CD4-positive, alpha-beta T cell treated with Interleukin-15 for 4 hours (primary cell): ENCODE measurements at places on chromosomes 16 and 17.

DNA sequence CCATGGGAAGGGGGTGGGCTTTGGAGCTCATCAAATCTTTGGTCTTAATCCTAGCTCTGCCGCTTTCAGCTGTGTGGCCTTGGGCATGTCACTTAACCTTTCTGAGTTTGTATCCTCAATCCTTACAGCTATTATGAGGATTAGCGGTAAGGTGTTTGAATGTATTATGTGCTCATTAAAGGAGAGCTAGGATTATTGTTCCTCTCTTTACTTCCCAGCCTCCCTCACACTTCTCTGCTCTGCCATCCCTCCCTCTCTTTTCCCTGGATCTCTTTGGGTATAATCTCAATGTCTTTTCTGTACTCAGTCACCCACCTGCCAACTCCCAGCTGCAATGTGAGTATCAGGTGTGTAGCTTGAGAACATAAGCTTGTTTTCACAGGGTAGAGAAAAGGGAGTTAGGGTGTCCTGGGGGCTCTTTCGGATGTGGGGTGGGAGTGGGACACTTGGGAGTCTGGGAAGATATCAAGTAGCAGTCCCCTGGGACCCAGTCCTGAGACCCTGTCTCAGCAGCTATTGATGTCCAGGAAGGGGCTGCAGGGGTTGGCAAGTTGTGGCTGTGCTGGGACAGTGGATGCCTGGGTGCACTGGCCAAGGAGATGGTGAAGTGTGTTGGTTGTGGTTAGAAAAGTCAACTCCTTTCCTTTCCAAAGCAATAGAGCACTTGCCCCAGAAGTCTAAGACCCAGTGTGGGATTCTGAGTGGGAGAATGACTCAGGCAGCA, 1.8 kb downstream of the EFNB3 start:
- no peak for DNase-seq

- no peak for DNase-seq
Observed at GRCh38 chr17:2120586-2121335, 65.9 kb downstream of the HIC1 start.

- no peak for DNase-seq
Observed at GRCh38 chr16:17404941-17405689, 65.6 kb downstream of the XYLT1 start.

DNA sequence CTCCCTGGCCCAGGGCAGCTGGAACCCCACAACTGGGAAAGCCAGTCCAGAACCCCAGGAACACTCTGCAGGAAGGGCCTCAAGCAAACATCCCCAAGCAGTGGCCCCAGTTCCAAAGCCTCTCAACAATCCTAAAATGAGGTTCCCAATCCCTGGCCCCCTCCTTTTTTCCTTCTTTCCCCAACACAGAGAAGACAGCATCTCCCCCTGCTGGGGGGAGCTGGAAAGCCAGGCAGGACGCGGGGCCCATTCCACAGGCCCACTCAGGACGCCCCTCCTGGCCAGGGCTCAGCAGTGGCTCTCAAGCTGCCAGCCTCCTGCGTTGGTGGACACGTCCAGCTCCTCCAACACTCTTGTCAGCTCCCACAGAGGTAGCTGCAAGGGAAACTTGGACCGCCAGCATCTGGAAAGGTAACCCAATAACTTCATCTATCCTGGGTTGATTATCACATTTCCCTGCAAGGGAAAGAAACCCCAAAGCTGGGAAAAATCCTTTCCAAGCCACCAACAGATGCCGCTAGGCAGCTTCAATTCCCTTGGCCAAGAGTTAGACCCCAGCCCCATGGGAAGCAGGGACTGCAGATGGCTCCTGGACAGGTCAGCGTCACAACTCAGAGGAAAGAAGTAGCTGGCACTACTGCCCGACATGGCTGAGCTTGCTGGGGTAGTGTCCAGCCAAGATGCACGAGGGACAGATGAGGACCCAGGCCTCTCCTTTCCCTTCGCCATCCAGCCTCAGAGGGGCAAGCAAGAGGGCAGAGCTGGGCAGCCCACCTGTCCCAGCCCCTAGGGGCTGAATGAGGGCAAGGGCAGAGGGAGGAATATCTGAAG, 7.6 kb downstream of the HDAC5 start:
- no peak for DNase-seq

DNA sequence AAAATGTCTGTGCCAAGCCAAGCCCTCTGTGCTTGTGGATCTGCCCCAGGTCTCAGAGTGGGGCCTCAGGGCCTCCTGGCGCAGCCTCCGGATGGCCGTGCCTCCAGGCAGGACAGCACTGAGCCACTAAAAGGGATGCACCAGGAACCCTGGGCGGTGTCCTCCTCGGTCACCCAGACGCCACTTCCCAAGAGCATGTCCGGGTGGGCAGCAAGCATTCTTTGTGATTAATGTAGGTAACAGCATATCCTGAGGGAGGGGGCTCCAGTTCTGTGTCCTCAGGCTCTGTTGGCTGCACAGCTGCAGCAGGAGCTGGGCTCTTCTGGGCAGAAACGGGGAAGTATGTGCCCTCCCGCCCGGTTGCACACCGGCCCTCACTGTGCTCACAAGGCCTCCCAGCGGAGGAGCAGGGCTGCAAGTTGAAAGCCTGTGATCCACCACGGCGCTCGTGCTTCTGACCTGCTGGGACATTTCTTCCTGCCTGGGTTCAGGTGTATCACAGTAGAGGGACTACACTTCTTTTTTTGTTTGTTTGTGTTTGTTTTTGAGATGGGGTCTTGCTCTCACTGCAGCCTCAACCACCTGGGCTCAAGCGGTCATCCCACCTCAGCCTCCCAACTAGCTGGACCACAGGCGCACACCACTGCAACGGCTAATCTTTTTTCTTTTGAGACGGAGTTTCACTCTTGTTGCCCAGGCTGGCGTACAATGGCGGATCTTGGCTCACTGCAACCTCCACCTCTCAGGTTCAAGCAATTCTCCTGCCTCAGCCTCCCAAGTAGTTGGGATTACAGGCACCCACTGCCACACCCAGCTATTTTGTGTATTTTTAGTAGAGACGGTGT, 37.9 kb upstream of the CHMP6 start:
- no peak for DNase-seq

- no peak for DNase-seq
Observed at GRCh38 chr16:85605912-85606841, 6.9 kb upstream of the GSE1 start.

DNA sequence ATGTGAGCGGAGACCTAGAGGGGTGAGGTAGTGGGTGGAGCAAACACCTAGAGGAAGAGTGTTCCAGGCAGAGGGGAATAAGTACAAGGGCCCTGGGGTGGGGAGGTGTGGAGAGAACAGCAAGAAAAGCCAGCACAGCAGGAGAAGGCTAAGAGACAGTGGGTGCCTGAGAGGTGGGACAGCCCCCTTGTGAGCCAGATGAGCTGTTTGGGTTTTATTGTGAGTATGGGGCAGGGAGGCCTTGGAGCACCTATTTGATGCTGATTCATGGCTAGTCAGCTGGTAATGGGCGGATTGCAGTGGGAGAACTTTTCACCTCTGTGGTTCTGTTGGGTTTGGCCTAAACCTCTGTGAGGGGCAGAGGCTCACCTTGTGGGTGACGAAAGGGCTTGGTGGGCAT, 68.4 kb downstream of the ABCC1 start:
- no peak for DNase-seq

DNA sequence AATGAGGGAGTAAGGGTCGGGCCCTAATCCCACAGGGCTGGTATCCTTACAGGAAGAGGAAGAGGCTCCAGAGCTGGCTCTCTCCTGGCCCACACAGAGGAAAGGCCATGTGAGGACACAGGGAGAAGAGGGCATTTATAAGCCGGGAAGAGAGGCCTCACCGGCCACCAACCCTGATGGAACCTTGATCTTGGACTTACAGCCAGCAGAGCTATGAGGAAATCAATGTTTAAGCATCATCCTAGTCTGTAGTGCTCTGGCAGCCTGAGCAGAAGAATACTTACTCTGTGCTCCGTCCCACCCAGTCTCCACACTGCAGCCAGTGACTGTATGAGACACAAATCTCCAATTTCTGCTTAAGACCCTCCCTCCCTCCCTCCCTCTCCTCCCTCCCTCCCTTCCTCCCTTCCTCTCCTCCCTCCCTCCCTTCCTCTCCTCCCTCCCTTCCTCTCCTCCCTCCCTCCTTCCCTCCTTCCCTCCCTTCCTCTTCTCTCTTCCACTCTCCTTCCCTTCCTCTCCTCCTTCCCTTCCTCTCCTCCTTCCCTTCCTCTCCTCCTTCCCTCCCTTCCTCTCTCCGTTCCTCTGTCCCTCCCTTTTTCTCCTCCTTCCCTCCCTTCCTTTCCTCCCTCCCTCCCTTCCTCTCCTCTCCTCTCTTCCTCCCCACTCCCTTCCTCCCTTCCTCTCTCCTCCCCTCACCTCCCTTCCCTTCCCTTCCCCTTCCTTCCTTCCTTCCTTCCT, 8.9 kb upstream of the TMEM220 start:
- DNase-seq, result no peak

DNA sequence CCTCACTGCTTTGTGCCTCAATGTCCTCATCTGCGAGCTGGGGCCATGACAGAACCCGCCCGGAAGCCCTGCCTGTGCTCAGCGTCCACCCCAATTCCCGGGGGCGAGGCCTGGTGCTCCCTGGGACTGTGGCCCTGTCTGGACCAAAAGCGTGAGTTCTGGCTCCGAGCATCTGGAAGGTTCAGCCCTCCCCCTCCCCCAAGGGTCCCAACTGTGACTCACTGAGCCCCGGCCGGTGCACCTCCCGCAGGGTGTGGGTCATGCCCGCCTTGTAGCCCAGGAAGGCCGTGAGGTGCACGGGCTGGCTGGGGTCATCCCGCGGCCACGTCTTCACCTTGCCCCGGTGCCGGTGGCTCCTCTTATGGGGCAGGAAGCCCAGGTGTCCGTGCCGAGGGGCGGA, 755 bp downstream of the RPL3L start:
- DNase-seq, result no peak

- DNase-seq, result no peak
Observed at GRCh38 chr17:70368011-70368410, 198.7 kb downstream of the KCNJ2 start.

DNA sequence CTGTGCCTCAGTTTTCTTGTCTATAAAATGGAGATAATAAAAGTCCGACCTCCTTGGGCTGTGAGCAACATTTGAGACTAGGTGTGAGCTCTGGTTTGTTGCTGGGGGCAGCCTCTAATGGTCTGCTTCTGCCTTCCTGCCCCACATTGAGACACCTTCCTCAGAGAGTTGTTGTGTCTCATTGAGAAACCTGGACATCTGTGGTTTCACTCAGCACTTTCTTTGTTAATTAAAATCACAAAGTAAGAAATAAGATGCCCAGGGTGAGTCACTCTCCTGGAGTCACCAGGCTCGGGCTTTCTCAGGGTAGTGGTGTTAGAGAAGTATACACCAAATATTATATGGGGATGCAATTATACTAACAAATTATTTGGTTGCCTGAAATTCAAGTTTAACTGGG, 389.2 kb upstream of the SALL1 start:
- DNase-seq, result no peak

- DNase-seq, result no peak
Observed at GRCh38 chr17:9195961-9196670, 174.8 kb downstream of the NTN1 start.

GRCh38 chr16:49465661-49466528, 92.3 kb downstream of the C16orf78 start:
- no peak for DNase-seq

- no peak for DNase-seq
Observed at GRCh38 chr17:50498021-50498874, 10.0 kb upstream of the MYCBPAP start.

DNA sequence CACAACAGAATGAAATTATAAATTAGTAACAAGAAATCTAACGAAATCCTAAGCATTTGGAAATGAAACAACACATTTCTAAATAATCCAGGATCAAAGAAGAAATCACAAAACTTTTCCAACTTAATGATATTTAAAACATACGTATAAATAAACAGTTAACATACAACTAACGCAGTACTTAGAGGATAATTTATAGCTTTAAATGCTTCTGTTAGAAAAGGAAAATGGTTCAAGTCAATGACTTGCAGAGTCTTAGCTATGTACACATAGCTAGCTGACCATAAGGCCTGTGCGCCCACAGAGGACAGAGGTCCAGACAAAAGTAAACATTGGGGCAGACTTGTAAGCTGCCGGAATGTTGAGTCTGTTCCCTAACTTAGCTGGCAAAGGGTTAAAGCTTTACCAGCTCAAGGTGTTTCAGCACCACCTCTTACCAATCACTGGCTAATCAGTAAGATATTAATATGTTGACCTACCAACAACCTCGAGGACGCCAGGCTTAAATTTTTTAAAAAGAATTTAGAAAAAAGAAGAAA, 84.6 kb downstream of the PARN start:
- no peak for DNase-seq

GRCh38 chr17:81733507-81734404, 21.7 kb downstream of the SLC25A10 start:
- DNase-seq, result peak; percentile 57

GRCh38 chr17:30921544-30922196, at the start of gene ADAP2:
Gene ADAP2 (plus strand): TSS chr17:30921945. CDS start chr17:30922015, 70 bp downstream.
- DNase-seq, result no peak
